ENCODE measurements at places on chromosomes 16 and 17.

- no peak for DNase-seq
These were observed 27.6 kb downstream of the CCDC40 start for GRCh38 chr17:80063830-80064585.

DNA sequence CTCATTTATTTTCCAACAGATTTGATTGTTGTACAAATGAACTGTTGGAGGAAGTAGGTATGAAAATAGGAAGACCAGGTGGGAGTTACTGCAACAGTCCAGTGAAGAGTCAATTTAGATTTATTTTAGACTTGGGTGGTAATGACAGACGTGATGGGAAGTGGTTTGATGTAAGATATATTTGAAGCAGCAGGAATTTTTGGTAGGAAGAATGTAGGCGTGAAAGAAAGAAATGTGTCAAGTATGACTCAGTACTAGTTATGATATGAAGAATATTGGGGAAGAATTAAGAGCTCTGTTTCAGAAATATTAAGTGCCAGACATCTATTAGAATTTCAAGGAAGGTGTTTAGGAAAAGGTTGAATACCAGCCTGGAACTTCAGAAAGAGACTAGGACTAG is 247.9 kb upstream of the AXIN2 start:
- no peak for DNase-seq

DNA sequence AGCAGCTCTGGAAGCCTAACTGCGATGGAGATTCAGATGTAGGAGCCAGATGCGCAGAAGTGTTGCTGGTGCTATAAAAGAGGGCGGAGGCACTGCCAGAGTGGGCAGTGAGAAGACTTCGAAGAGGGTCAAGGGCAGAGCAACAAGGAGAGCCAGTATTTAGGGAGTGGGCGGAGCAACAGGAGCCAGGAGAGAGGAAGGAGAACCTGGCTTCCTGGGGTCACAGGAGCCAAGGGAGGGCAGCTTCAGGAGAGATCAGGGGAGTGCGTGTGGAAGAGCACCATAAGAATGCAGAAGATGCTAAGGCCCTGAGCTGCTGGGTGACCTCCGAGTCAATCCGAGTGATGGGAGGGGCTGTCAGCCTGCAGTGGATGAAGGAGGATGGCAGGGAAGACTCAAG is 14.4 kb upstream of the MRPS23 start:
- DNase-seq: no peak

- no peak for DNase-seq
These were observed 948.1 kb downstream of the KCNJ2 start for GRCh38 chr17:71117466-71117865.

- no peak for DNase-seq
These were observed 5.6 kb downstream of the CRYBA1 start for GRCh38 chr17:29252101-29252791.

- DNase-seq: no peak
These were observed 13.2 kb downstream of the IGFBP4 start for GRCh38 chr17:40456396-40456951.

DNA sequence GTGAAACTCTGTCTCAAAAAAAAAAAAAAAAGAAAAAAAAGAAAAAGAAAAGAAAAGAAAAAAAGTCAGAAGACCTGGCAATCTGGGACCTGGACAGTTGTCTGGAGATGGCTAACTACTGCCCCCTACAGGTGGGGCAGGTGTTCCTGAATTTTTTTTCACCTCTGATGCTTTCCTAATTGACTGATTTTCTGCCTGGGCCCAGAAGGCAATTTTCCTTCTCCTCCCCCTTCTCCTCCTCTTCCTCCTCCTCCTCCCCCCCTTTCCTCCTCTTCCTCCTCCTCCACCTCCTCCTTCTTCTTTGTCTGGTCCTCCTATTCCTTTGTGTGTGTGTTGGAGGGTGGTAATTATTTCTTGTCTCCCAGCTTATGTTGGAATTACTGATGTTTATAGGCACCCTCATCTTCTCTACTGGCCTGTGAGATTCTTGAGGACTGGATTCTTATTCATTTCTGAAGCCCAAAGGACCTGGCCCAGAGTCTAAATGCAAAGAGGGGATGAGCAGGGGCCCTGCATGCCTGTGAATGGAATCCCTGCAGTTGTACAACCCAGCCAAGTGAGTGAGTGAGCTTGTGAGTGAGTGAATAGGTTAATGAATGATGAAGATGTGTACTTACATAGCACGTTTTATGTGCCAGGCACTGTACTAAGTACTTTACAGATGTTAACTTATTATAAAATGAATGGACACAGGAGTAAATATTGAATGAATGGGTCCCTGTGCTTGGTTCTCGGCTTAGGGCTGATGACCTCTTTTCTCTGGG is 26.9 kb downstream of the IRX5 start:
- DNase-seq: no peak

- no peak for DNase-seq
These were observed 5.5 kb downstream of the OR4D1 start for GRCh38 chr17:58153671-58154070.

- no peak for DNase-seq
These were observed 4.9 kb upstream of the ZG16B start for GRCh38 chr16:2825049-2825742.

GRCh38 chr17:9557857-9558256 is 17.8 kb downstream of the STX8 start:
- no peak for DNase-seq

DNA sequence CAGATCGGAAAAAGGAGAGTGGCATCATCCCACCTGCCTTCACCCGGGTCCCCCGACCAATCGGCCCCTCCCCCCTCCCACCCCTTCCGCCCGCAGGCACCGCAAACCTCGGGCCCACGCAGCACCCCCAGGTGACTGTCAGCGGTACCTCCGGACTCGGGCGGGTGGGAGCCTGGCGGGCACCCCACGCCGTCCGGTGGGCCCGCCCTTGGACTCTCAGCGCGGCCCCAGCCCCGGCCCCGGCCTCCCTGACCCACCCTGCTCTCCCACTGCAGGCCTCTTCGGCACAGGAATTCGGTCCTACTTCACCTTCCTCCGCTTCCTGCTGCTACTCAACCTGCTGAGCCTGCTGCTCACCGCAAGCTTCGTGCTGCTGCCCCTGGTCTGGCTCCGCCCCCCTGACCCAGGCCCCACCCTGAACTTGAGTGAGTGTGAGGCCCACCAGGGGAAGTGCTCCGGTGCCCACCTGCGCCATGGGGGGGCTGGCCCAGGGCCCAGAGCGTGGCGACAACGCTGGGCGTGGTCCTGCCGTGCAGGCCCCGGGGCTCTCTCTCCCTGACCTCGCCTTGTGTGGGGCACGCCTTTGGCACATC is 1.6 kb downstream of the TMC8 start:
- DNase-seq: peak; percentile 67

GRCh38 chr16:87764600-87765472 is 950 bp downstream of the KLHDC4 start:
- peak; percentile 59 for DNase-seq

DNA sequence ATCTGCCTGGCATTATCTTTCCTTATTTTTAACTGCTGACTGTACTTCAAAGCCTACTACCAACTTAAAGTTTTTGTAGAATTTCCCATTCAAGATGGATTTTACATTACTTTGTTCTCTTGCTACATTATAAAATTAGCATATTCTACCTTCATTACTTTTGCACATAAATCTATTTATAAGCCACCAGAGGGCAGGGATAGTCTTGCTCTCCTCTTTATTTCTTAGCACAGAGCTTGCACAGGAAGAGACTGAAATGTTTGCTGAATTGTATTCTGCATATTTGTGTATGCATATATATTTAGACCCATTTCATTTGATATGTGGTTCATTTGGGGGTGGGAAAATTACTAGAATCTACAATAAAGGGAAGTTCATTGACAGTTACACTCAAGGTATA is 108.0 kb downstream of the SKAP1 start:
- DNase-seq: no peak

GRCh38 chr17:82686366-82687324 is 11.9 kb downstream of the RAB40B start:
- no peak for DNase-seq

DNA sequence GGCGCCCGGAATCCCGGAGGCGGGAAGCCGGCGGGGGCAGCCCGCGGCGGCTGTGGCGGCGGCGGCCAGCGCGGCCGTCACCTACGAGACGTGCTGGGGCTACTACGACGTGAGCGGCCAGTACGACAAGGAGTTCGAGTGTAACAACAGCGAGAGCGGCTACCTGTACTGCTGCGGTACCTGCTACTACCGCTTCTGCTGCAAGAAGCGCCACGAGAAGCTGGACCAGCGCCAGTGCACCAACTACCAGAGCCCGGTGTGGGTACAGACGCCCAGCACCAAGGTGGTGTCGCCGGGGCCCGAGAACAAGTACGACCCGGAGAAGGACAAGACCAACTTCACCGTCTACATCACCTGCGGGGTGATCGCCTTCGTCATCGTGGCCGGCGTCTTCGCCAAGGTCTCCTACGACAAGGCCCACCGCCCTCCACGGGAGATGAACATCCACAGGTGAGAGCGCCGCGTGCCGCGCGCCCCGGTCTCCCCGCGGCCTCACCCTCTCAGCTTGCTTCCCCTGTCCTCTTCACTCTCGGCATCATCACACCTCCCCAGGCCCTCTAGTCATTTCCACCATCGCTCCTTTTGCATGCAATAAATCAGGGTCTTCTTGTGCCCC is 706 bp downstream of the SHISA6 start:
- no peak for DNase-seq

Measured in CD4-positive, alpha-beta memory T cell (primary cell).